ENCODE measurements at places on chromosomes 4 and X.

- DNase-seq: peak; percentile 21
These were observed 107.7 kb upstream of the ADRA2C start for GRCh38 chr4:3658530-3658913.

DNA sequence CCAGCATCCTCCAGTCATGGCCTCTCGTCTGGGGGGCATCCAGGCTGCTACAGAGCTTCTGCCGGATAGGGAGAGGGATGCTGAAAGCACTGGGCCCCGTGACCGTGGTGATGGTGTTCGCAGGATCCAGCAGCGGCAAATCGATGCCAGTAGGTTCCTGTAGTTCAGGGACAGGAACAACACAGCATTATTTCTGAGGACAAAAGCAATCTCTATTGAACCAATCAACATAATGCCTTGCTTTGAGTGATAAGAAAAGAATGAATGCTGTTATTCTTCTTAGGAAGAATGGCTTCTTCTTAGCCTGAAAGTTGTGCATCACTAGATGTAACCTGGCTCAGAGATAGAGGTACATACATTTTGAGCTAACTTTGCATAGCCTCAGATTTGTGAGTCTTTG is 378.6 kb downstream of the UNC5C start:
- DNase-seq: no peak

DNA sequence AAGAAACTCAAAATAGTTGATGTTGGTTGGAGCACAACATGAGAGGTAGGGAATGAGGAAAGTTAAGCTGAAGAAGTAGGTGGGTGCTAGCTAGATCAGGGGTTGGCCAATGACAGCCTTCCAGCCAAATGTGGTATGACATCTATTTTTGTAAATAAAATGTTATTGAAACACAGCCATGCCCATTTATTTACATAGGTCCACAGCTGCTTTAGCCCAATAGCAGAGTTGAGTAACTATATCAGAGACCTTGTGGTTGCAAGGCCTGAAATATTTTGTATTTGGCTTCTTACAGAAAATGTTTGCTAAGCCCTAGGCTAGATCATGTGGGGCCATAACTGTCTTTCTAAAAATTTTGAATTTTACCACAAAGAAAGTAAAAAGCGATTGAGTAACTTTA is 234.9 kb upstream of the CTSO start:
- no peak for DNase-seq

GRCh38 chr4:3445111-3445820 is 3.5 kb downstream of the HGFAC start:
- DNase-seq: no peak

GRCh38 chrX:138463476-138463875 is 248.0 kb downstream of the FGF13 start:
- no peak for DNase-seq

DNA sequence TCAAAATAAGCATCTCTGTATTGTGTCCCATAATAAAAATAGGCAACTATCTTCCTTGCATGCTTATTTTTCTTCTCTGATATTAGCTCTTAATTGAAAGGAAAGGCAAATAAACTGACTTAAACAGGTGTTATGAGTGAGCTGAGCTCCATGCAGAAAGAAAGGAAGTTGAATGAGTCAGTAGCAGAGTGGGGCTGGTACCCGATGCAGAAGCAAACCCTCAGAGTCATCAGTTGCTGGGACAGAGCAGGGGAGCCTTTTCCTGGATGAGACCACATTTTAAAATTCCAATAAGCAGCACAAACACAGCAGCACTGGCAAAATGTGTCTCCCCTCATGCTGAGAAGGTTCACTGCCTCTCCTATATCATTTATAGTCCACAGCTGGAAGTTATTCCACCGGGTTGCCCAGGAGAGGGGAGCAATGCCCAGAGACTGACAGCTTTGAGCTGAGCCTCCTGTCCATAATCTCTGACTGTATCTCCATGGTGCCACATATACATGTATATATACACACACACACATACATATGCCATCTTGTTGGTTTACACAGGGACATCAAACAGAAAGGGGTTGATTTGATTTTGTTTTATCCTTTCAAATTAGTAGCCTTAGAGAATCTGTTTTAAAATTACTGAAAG is 274.3 kb upstream of the PPARGC1A start:
- DNase-seq: no peak

GRCh38 chrX:11530621-11531020 is 135.1 kb downstream of the ARHGAP6 start:
- DNase-seq: no peak

GRCh38 chr4:187417721-187418120 is 577.9 kb upstream of the ZFP42 start:
- DNase-seq: no peak

GRCh38 chrX:48531358-48531959 is 8.1 kb upstream of the TBC1D25 start:
- no peak for DNase-seq

DNA sequence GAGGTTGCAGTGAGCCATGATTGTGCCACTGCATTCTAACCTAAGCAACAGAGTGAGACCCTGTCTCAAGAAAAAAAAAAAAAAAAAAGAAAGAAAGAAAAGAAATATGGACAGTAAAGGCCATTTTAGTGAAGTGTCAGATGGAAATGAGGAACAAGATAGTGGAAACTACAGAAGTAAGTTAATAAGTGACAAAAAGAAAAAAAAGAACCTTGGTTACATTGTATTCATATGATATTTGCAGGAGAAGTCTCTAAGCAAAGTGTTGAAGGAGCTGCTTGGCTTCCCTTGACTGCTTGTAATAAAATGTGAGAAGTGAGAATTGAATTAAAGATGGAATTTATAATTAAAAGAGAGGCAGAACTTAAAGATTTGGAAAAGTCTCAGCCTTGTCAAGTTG is 73.2 kb downstream of the HOPX start:
- no peak for DNase-seq

- DNase-seq: no peak
These were observed 15.4 kb downstream of the BBS12 start for GRCh38 chr4:122747883-122748282.

DNA sequence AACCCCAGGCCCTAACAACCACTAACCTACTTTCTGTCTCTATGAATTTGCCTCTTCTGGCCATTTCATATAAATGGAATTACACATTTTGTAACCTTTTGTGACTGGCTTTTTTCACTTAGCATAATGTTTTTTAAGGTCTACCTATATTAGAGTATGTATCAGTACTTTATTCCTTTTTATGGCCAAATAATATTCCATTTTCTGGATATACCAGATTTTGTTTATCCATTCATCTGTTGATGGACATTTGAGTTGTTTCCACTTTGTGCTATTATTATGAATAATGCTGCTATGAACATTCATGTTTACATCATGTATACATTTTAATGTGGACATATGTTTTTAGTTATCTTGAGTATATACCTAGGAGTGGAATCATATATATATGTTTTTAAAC is 35.5 kb downstream of the REPS2 start:
- no peak for DNase-seq

GRCh38 chr4:67714248-67714583 is 13.3 kb upstream of the UBA6 start:
- DNase-seq: no peak

DNA sequence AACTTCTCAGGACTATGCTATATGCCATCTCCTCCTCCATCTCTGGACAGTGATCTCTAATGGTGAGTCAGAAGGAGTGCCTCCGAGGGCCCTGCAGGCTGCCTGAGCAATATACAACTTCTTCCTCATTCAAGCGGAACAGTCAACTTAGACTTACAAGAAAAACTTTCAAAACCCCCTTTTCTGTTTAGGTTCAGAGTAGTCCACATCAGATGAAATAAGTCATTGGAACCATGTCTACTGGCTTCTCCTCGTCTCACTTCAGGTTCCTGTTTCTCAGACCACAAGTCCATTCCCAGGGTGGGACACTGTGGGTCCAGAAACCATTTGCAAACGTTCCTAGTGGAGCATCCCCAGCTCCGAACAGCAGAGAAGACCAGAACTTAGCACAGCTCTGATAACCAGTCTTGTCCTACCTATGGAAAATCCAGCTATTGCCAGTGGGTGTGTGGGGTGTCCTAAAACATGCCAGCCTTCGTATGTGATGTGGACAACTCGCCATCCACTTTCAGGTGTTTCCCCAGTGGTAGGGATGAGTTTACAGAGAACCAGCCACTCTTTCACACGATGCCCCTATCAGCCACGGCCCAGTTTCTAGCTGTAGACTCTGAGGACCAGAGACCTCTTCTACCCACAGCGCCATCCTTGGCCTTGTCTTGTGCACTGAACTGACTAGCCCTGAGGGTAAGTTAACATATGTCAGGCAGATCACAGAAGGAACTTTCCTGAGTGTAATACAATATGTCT is 32.7 kb upstream of the NKRF start:
- no peak for DNase-seq

DNA sequence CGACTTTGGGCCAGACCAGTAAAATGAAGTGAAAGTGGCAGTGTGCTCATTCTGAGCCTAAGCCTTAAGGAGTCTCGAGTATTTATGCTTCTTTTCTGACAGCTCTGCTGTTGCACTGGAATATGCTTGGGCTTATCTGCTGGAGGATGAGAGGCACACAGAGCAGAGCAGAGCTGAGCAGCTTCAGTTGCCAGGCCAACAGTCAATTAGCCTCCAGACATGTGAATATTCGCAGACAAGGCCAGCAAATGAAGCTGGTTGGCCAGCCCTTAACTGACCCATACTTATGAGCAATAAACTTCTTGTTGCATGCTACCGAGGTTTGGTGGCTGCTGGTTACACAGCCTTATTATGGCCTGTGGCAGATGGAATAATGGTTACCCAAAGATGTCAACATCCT is 203.0 kb upstream of the GEMIN8 start:
- peak; percentile 29 for DNase-seq

DNA sequence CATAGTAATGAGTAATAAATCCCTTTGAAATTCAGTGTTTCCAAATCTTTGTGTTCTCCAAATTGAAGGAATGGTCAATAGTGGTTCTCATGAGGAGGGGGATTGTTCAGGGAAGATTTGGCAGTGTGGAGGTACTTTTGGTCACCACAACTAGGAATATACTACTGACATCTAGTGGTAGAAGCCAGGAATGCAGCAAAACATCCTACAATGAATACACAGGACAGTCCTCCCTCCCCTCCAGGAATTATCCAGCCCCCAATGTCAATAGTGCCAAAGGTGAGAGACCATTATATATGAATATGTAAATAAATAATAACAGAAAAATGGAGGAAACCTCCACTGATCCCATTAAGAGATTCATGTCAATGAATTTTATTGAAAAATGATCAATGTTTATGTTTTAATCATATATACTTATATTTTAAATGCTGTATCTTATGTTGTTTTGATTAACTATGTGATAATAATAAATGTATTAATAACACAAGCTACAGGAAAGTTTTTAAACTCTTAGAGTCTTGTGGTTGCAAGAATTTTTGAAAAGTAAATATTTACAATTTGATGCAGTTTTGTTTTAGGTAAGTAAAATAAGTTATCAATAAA is 14.4 kb upstream of the FAM9A start:
- peak; percentile 56 for DNase-seq

DNA sequence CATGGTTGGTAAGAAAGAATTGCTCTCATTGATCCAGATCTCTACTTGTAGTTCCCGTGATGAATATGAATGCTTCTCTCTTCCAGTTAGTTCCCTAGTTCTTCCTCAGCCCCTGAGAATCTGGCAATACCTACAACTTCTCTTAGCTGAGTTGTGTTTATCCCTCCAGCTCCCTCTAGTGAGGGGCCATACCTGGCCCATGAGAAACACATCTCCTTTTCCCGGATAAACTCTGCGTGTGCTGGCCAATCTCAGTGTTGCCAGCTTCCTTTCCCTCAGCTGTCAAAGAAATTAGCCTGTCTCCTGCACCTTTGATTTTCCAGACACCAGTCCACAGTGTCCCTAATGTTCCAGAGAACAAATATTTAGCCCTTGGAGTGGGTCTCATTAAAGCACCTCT is 5.7 kb downstream of the CBLL2 start:
- DNase-seq: no peak

- DNase-seq: no peak
These were observed 249.0 kb upstream of the VCX3A start for GRCh38 chrX:6783912-6784311.

DNA sequence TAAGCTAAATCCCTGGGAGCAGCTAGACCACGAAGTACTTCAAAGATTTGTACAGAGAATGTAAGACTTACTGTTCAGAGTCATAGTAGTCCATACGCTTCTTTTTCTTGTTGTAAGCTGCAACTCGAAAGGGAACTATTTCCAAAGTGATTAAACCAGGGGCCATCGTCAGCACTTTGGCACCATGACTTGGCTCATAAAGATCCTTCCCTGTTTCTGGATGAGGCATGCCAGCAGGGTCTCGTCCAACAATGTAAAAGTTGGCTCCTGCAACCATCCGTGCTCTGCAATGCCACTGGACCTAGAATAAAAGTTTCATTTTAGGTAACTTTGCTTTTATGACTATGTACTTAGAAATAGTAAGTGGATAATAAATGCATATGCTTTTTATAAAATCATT is 88.5 kb downstream of the PAPSS1 start:
- no peak for DNase-seq

- DNase-seq: no peak
These were observed 275.2 kb downstream of the PTTG2 start for GRCh38 chr4:38235354-38235753.

GRCh38 chr4:74056858-74057562 is 18.5 kb upstream of the CXCL3 start:
- DNase-seq: no peak

DNA sequence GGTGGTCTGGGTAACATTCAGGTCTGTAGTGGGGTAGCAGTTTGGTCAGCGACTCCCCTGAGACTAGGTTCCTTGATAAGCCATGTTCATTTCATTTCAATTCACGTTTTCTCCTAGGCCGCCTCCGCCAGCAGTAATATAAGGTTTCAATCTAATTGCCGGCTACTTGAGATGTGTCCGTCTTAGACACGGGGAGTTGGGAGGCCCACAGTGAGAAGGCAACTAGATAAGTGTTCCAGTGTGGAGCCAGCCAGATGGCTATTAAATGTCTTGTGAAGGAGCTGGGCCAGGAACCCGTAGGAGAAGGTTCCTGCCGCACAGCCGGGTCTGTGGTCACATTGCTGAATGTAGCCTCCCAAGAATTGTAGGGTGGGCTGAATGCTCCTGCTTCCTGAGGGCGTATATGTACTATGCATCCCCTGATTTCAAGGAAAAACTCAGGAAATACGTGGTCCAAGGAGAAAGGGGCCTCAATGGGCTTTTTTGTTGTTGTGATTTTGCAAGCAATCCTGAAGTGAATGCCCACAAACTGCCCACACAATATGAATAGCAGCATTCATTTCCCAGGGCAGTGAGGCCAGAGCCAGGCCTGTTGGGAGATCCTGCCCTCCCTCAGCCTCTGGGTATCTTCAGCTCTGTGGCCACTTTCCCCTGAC is 220.6 kb upstream of the RPL34 start:
- DNase-seq: peak; percentile 21

- DNase-seq: peak; percentile 18
These were observed 2.4 kb downstream of the OTUD4 start for GRCh38 chr4:145177906-145178538.

GRCh38 chr4:150078041-150078578 is at the start of gene DCLK2:
Gene DCLK2, plus strand, starts transcription at chr4:150078445. Its CDS starts 583 bp downstream, at chr4:150079028.
- peak; percentile 68 for DNase-seq

DNA sequence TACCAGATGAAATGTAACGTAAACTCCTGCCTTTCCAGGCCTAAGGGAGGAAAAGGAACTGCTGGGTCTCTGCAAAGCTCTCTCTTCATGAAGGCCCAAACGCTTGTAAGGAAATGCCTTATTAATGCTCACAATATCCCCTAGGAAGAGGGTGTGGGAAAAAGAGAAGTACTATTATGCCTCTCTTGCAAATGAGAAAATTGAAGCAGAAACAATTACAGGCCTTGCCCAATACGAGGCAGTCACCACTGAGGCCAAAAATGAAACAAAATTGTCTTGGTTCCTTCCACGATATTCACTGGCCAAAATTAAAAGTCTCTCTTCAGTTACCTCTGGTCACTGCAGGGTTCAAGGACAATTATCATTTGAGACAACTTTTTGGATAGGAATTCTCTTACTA is 3.2 kb downstream of the SCARB2 start:
- no peak for DNase-seq
